Activated CD4-positive, alpha-beta T cell treated with anti-CD3 and anti-CD28 coated beads, Interleukin-2, amount 10 ng/mL, durations not matched to agents 24 days and 14 days (primary cell): ENCODE measurements at places on chromosomes 12 and 14. TPM values are rescaled to one million over a fixed set of nuclear protein-coding genes. Genes with fewer than 3 reads are reported as not detected.

DNA sequence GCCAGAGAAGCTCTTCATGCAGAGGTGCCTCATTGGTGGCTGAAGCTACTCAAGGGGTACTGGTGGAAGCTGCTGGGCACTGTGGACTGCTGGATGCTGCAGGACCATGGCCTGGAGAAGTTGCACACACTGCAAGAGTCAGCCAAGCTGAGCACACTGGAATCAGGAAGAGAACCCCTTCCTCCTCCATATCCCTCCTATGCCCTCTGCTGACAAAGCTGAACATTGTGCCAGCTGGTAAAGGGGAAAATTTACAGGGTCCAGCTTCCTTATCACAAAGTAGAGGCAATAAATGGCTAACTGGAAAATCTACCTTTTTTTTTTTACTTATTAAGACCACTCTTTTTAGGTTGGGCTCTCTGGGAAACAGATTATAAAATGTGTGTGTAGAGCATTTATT lies 6.5 kb downstream of the CCDC175 start:
- no peak for DNase-seq

PLEKHD1 gene
- 0.12 TPM in 1 of 2 replicates, not detected in the other for total RNA-seq

RNASE2 gene
- not detected in 2 replicates for total RNA-seq

NXPH4 gene
- total RNA-seq = 0.47 and 0.73 TPM in 2 replicates
